Stimulated activated CD8-positive, alpha-beta memory T cell treated with anti-CD3 and anti-CD28 coated beads, Interleukin-7, amount 100 ng/mL, for 1 hour (primary cell): ENCODE measurements at places on chromosomes 1 and 21.
A peak's percentile ranks its signal among the peaks of the same experiment; 100 is the strongest.

GRCh38 chr1:152447484-152447883 lies 33.4 kb upstream of the CRNN start:
- no peak for DNase-seq

DNA sequence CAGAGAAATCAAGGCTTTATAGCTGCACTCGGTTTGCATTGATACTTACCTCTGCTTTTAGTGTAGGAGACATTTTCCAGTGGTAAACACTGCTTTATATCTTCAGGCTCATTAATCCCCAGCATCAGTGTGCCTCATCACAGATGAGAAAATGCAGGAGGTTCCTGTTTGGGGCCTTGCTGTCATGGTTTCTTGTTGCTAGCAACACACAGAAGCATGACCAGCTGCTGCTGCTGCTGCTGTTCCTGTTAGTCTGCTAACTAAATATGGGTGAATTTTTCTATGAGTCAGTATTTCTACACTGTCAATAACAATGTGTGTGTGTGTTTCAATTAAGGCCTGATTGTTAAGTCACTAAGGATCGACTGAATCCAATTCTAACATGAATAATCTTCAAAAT lies 85.8 kb upstream of the RGS1 start:
- DNase-seq = no peak

DNA sequence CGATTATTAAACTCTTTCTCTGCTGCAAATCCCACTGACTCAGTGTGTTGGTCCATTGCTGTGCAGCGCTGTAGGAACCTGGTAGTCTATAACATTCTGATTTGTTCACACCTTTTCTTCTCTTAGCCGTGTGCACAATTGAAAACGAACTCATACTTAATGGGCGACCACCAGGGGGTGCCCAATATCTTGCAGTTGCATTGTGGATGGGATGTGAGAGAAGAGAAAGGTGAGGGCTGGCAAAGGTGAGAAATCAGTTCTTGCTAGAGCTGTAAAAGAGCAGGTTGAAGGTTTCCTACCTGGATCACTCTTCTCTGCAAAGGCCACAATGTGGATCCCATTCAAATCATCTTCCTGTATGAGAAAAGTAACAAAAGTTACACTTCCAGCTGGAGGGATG lies 51.0 kb downstream of the CASQ2 start:
- no peak for DNase-seq

GRCh38 chr1:29156543-29157268 lies 25.0 kb downstream of the SRSF4 start:
- no peak for DNase-seq

- no peak for DNase-seq
Measured at GRCh38 chr1:85816606-85817005, 108.4 kb upstream of the ZNHIT6 start.

DNA sequence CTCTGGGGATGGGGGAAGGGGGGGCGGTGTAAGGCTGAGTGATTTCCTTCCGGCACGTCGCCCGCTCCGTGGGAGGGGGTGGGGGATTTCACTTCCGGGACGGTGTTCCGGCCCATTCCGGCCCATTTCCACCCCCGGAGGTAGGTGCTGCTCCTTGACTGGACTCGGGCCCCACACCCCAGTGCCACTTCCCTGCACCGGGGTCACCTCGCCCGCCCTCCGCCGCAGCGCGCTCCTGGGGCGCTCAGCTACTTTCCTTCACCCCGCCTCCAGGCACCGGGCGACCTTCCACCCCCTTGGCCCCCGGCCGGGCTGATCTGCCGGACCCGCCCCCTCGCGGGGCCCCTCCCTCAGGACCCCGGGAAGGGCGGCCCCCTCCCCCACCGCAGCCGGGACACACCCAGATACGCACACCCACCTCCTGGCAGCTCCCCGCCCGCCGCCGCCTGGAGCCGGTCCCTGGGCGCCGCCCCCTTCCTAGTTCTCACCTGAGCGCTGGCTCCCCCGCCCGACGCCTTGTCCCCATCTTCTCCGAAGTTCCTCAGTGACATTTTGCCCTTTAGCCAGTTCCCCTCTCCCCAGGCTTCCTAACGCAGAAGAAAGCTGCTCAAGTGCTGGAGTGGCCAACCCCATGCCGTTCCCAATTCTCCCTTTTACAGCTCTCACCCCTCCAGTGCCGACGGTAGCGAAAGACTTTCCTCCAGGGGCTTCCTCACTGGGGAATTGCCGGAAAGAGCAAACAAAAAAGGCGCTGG lies at the start of gene ZBTB37:
Gene ZBTB37, plus strand, starts transcription at position 115 of the 755 bp plus-strand sequence. CDS start 1,846 bp downstream, outside the sequence.
- peak; percentile 81 for DNase-seq

- no peak for DNase-seq
Measured at GRCh38 chr1:8736927-8737326, 80.5 kb downstream of the RERE start.

GRCh38 chr1:175673371-175674150 lies 69.8 kb downstream of the TNR start:
- DNase-seq = no peak

GRCh38 chr1:40583980-40584379 lies 52.5 kb downstream of the ZNF684 start:
- no peak for DNase-seq

GRCh38 chr1:51326839-51327238 lies 3.5 kb downstream of the TTC39A start:
- DNase-seq = no peak

- no peak for DNase-seq
Measured at GRCh38 chr1:184285401-184286087, 101.3 kb upstream of the C1orf21 start.
